ENCODE measurements at places on chromosomes 12 and 14.

DNA sequence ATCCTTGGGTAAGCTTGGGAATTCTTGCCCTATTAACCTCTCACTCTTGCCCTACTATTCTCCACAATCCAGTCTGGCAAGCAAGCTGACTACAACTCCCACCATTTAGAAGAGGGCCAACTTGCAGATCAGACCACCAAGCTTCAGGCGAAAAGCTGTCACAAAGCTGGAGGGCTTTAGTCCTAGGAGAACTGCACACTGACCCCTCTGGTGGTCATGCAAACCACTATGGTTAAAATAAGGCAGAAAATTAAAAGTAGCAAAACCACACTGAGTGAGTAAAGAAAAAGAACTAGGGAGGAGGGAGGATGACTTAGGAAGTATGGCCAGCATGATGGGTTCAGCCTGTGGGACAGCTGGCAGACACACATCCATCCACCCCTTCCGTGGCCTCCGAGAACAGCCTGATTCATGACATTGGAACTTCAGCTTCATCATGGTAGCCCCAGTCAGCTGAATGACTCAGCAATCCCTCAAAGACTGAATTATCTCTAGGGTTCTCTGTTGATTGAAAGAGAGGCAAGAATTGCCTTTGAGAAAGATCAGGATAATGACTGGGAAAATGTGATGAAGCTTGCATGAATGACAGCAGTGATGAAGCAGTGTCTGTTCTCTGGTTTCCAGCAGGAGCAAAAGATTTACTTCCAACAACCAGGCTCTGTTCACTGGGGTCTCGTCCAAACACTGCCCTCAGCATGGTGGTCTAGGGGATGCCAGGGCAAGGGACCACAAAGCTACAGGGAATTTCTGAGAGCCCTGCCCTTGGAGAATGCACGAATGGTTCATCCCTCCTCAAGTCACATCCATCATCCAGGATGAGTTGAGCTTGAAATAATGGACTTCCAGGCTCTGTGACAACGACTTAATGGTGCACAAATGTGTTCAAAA lies 24.4 kb downstream of the PITPNM2 start:
- no peak for DNase-seq

DNA sequence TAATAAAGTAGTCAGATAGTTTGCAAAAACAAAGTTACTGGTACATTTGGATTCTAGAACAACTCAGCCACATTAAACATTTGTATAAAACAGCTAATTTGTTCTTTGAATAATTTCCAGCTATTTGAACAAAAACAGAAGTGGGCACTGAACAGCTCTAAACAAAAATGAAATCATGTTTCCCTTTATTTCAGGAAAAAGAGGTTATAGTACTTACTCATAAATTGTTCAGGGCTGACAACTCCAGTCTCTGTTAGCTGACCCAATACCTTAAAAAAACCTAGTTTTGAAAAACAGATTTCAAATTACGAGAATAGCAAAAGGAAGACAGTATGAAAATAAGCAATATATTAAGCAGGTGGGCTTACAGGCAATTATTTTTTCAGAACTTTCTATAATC lies 8.2 kb downstream of the GNPNAT1 start:
- DNase-seq: no peak

- no peak for DNase-seq
Observed at GRCh38 chr14:62557416-62557815, 487.8 kb downstream of the KCNH5 start.

GRCh38 chr14:70133461-70133860 lies 55.3 kb downstream of the SLC8A3 start:
- no peak for DNase-seq

GRCh38 chr12:105960319-105961083 lies 178.3 kb downstream of the NUAK1 start:
- no peak for DNase-seq

- DNase-seq: no peak
Observed at GRCh38 chr14:64701660-64702059, 2.6 kb upstream of the PLEKHG3 start.

GRCh38 chr12:131123817-131124216 lies 170.1 kb downstream of the ADGRD1 start:
- no peak for DNase-seq

DNA sequence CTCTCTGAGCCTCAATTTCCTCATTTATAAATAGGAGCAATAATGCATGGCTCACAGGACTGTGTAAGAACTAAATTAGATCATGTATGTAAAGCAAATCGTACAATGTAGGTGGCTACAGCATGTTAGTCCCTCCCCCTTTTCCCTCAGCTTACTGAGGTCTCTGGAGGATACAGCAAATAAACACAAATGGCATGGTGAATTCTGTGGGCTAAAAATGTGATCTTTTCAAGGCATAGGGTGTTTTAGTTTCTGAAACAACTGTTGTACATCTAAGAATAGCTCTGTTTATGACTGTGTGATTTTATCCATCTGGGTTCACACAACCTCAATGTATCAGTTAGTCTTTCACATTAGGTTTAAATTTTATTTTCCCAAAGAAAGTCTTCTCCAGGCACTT lies 121.2 kb upstream of the PLEKHG7 start:
- DNase-seq: no peak

DNA sequence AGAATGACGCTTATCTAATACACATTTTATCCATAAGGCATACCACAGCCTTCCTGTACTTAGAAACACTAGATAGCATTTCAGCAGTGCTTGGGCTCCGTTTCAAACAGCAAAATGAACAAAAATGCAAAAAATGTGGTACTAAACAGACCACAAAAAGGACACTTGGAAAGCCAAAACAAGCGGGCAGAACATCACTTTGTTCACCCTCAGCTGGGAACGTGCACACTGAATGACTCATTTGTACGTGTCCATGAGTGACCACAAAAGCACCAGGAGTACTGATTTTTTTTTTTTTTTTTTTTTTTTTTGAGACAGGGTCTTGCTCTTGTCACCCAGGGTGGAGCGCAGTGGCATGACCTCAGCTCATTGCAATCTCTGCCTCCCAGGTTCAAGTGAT lies 8.9 kb upstream of the FOXN3 start:
- no peak for DNase-seq

- DNase-seq: peak; percentile 2
Observed at GRCh38 chr14:104294628-104294982, 156.2 kb downstream of the KIF26A start.

DNA sequence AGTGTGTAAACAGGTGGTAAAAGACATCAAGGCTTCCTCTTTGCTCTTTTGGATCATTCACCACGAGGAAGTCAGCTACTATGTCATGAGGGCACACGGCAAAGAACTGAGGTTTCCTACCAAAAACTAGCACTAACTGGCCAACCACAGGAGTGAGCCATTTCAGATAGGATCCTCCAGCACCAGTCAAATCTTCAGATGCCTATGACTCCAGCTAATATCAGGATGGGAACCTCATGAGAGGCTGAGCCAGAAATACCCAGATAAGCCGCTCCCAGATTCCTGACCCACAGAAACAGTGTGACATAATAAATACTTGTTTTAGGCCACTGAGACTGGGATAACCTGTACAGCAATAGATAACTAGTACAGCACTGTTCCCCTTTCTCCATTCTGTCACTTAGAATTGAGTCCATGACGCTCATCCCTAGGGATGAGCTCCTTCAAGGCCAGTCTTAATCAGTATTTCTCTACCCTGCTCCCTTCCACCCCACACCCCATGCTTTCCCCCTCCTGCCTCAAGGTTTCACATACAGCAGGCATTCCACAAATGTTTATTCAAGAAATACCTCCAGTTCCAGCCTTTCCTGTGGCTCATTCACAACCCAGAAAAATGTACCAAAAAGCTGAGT lies 68.4 kb downstream of the PPM1H start:
- no peak for DNase-seq

GRCh38 chr12:127025545-127025944 lies 1241.4 kb upstream of the TMEM132C start:
- DNase-seq: no peak

DNA sequence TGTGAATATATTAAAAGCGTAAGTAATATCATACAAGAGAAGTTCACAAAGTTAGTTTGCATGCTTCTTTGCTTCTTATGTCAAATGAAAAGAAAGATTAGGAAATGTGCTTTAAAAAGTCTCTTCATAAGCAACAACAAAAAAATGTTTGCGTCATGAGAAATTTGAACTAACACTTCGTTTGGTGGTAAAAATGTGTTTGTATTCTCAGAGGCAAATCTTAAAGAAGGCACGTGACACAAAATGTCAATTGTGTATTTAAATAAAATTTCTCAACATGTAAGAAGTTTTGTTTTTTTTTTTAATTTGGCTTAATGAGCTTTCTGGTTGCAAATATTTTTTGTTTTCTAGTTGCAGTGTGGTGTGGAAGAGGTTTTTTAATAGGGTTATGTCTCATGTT lies 93.8 kb downstream of the TMTC2 start:
- DNase-seq: no peak

DNA sequence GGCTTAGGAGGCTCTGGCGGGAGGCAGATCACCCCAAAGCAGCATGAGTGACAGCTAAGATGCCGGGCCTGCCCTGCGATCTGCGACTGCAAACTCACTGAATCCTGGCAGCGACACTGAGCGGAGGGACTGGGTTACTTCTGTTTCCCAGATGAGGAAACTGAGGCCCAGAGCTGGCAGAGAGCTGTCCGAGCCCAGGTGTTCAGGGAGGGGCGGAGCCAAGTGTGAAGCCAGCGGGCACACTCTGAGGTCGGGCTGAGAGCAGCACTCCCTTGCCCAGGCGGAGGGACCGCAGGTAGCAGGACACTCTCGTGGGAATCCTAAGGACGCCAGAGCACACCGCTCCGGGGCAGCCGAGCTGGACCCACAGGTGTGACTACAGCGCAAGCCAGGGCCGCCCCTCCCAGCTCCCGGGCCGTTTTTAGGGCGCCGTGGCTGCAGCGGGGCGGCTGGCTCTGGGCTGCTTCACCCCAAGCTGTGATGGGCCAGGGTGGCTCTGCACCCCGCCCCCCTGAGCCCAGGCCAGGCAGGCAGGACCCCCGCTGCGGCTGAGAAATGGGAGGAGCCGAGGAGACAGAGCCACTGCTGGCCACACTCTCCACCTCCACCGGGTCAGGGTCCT lies 27.4 kb downstream of the MMP17 start:
- DNase-seq: no peak

GRCh38 chr12:79288911-79289310 lies 401.9 kb downstream of the PAWR start:
- DNase-seq: no peak

GRCh38 chr14:96802963-96803362 lies 5.8 kb downstream of the VRK1 start:
- DNase-seq: no peak
